ENCODE measurements at places on chromosomes 13 and 19.

DNA sequence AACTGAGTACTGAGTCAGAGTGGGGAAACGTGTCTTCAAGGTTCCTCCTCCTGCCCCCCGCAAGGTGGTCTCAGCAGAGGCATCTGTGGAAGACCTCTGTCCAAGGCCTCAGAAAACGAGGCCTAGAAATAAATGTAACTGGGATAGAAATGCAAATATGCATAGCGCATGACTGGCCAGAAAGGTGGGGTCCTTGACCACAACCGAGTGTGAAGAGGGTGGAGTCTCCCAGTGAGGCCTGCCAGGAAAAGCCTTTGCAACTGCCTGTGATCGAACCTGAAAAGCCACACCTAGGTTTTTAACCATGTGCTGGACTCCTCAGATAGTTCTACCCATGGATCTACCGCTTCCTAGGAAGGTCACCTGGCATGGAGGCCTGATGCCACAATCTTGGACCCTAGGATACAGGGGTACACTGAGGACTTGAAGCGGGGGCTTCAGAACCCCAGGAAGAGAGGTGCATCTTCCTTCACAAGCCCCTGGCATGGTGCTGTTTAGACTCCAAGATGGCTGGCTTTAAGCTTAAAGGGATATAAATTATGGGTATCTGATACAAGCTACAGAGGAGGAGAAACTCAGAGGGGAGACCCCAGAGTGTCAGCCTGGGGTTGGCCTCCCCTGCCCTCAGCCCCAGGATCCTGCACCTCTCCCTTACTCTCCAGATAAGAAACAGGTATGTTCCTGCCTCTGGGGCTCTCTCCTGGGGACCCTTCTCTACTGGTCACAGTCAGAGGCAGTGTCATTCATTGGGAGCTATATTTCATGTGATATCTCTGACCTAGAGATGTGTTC is 18.3 kb upstream of the SIGLEC6 start:
- DNase-seq = no peak

DNA sequence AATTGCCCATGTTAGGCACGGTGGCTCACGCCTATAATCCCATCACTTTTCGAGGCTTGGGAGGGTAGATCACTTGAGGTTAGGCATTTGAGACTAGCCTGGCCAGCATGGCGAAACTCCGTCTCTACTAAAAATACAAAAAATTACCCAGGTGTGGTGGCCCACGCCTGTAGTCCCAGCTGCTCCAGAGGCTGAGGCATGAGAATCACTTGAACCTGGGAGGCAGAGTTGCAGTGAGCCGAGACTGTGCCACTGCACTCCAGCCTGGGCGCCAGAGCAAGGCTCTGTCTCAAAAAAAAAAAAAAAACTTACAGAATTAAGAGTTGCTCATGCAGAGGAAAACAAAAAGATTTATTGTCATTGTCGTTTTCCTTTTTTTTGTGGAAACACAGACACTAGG is 3.4 kb upstream of the PSMC4 start:
- no peak for DNase-seq

GRCh38 chr19:40219721-40220276 is 1.6 kb upstream of the TTC9B start:
- peak; percentile 53 for DNase-seq

GRCh38 chr19:30217461-30217860 is 154.7 kb upstream of the ZNF536 start:
- DNase-seq = no peak
